ENCODE measurements at places on chromosomes 13 and 19.

- no peak for DNase-seq
These were observed 1246.5 kb downstream of the UQCRFS1 start for GRCh38 chr19:27966390-27966816.

- DNase-seq, result peak; percentile 69
These were observed 21.7 kb downstream of the MAU2 start for GRCh38 chr19:19342086-19343015.

- no peak for DNase-seq
These were observed 2.4 kb downstream of the LNX2 start for GRCh38 chr13:27617881-27618321.

- DNase-seq, result no peak
These were observed 1075.8 kb downstream of the PCDH9 start for GRCh38 chr13:66154354-66154753.

DNA sequence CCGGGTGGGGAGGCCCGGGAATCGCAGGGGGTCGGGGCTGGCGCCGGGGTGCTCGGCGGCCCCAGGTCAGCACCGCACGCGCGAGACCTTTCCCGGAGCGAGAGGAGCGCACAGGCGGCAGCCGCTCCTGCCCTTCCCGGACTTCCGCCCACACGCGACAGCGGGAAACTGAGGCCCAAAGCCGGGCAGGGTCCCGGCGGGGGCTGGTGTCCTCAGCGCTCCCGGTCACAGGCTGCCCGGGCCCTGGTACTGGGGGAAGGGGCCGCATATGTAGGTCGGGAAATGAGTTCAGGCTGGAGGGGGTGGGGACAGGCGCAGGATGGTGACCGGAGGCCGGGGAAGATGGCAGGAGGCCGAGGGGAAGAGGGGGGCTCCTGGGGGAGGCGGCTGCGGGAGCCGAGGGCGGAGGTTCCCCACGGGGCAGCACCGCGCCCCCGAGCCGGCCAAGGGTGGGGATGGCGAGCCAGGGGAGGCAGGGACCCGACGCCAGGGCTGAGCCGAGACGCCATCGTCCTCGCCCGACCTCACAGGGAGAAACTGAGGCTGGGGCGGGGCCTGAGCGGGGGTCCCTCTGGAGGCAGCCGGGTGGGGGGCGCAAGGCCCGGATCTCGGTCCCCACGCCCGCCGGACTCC is 662 bp downstream of the CBARP start:
- DNase-seq, result peak; percentile 76

DNA sequence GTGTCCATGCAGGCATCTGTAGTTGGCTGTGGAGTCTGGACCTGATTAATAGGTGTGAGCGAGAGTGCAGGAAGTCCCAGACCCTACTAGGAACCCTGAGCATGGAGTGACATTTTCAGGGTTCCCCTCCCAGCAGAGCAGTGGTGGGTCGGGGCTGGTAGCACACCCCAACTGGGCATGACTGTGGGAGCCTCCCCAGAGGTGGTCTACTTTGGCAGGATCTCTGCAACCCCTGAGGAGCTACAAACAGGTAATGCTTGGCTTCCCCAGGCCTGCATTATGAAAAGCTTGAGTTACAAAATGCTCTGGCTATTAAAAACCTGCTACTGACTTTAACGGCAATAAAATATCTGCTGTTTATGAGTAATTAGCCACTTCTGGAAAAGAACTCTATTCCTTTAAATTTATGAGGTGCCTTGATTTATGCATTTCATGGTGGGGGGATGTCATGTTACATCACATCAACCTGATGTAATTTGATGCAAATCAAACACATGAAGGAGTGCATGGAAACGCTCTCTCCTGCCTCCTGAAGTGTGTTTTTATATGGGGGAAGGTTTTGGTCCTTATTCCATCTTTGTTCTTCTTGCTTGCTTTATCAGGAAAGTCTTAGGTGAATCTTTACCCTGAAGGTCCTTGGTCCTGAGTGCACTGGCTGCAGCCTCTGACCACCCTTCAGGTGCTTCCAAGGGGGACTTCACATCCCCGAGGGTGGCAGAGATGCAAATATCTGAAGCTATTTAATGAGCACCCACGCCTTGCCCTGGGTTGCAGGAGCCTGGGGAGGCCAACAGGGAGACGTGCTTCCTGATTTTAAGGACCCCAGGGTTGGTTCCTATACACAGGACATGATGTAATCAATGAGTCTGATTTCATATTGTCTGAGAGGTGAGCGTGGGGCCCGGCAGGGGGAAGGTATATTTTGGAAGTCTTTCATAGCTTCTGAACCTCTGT is 54.0 kb downstream of the ZNF536 start:
- no peak for DNase-seq

GRCh38 chr19:12723381-12723640 is 421 bp downstream of the TNPO2 start:
- DNase-seq, result no peak

- DNase-seq, result no peak
These were observed 13.6 kb downstream of the TPT1 start for GRCh38 chr13:45327253-45327955.

- DNase-seq, result no peak
These were observed 10.6 kb upstream of the ZNF792 start for GRCh38 chr19:34974646-34975045.

DNA sequence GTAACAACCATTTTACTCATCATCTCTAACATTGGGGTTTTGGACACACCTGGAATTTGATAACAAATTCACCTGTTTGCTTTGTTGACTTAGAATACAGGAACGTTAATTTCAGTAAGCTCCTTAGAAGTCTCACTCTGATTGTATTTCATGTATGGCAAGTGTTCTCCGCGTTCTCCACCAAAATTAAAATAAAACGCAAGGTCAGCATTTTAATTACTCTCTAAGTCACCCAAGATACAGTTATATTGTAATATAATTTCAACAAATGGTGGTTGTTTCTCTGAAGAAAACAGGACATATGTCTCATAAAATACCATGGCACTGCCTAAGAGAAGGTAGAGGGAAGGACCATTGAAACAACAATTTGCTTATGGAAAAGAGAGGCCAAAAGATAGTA is 742.1 kb downstream of the LIG4 start:
- no peak for DNase-seq

- no peak for DNase-seq
These were observed 470.3 kb upstream of the SLITRK6 start for GRCh38 chr13:86269511-86269910.

DNA sequence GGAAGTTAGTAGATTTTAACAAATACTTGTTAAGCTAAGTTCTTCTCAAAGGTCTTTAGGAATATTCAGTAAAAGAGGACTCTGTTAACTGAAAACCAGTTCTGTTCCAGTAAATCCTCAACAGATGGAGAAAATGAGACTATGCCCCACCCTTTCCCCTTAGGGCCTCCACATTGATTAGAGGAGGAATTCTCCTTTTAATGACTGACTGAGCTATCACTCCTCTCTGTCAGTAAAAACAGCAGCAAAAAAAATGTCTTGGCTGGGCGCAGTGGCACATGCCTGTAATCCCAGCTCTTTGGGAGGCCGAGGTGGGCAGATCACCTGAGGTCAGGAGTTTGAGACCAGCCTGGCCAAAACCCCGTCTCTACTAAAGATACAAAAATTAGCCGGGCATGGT is 50.1 kb downstream of the NLRP12 start:
- DNase-seq, result no peak

- peak; percentile 100 for DNase-seq
These were observed 7.4 kb downstream of the FGF14 start for GRCh38 chr13:102394158-102395053.

DNA sequence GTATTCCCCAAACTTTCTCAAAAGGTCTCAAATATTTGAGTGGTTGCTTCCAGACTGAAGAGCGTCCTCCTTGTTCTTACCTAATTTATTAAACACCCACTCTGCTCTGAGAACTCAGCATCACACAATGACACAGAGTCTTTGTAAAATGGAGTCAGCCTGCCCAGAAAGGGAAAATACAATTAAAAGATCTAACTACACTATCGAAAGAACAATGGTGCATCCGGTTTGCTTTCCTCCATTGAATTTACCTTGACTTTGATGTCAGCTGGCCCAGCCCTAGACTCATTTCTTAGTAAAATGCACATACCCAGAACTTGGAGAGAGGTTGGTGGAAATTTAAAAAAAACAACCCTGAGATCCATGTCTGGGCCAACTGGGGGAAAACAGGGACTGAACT is 120.7 kb upstream of the SERP2 start:
- no peak for DNase-seq

GRCh38 chr19:18682807-18683108 is 722 bp upstream of the CRTC1 start:
- no peak for DNase-seq

GRCh38 chr13:39016787-39017186 is 21.1 kb downstream of the PROSER1 start:
- peak; percentile 51 for DNase-seq

DNA sequence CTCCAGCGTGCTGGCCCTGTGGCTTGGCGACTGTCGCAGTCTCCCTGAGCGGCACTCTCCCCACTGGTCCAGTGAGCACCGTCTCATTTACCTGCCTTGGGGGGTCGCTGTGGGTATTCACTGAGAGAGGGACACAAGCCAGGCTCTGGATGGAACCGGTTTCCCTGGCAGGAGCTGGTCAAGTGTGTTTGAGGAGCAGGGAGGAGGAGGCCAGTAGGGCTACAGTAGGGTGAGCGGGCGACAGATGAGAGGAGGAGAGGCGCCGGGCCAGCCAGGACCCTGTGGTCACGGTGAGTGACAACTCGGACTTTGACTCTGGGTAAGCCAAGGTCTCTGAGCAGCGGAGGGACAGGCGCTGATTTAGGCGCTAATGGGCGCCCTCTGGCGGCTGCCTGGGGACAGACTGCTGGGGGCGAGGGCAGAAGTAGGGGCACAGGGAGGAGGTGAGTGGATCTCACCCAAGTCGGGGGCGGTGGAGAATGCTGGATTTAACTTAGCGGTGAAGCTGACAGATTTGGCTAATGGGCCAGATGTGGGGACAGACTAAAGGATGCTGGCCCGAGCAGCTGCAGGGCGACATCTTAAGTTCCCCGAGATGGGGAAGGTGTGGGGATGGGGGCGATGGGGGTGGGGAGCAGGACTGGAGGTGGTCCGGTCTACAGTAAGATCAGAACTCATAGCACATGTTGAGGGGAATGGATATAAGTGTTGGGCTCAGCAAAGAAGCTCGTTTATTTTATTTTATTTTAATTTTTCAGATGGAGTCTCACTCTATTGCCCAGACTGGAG is 4.7 kb upstream of the PRMT1 start:
- peak; percentile 88 for DNase-seq

- DNase-seq, result no peak
These were observed 175.9 kb upstream of the TRPC4 start for GRCh38 chr13:38045278-38046048.

GRCh38 chr19:34794066-34794960 is 21.3 kb upstream of the ZNF599 start:
- DNase-seq, result no peak

DNA sequence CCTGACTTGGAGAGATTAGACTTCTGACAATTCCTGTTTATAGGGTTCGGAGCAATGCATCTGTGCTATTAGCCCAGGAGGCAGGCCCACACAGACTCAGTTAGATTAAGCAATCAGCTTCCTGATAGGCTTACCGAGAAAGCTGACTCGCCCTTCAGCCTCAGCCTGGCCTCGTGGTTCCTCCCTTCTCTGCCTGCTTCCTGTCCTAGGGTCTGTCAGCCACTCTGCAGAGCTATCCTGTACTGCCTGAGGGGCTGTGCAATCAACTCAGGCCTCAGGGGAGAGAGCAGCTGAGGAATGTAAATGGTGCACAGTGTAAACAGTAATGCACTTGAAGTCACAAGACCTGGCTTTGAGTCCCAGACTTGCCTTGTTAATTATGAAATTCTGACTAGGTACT is 30.7 kb downstream of the HTR2A start:
- no peak for DNase-seq

DNA sequence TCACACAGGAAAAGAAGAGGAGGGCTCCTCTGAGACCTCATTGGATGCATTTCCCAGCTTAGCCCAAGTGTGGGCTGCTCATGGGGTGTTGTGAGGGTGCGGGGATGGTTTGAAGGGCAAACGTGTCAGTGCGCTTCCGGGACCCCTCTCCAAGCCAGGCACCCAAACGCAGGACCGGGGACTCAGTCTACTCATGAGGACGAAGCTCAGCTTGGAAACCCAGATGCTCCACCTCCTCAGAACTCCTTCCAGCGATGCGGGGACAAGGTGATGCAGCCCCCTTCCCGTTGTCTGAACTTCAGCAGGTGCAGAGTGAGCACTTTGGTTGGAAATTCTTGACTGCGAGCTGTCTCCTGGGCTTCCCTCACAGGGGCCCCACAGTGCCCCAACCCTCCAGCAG is 33.1 kb upstream of the MTIF3 start:
- no peak for DNase-seq

- peak; percentile 86 for DNase-seq
These were observed 709 bp downstream of the ATP8A2 start for GRCh38 chr13:25372284-25373081.

GRCh38 chr19:38001158-38001781 is 94.3 kb downstream of the SIPA1L3 start:
- no peak for DNase-seq

DNA sequence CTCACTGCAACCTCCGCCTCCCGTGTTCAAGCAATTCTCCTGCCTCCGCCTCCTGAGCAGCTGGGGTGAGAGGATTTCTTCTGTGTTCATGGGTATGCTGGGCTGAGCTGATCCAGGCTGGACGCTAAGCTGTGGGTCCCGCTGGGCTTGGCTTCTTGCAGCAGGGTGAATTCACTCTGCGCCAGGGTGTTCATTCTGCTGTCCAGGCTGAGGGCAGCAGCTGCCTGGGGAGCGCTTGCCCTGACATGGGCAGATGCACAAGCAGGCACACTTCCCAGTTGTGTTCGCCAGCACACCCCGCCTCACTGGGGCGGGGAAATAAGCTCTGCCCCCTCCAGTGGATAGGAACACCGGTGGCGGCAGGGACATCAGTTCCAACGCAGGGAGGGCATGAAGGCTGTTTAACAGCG is 7.3 kb upstream of the INAFM1 start:
- no peak for DNase-seq

DNA sequence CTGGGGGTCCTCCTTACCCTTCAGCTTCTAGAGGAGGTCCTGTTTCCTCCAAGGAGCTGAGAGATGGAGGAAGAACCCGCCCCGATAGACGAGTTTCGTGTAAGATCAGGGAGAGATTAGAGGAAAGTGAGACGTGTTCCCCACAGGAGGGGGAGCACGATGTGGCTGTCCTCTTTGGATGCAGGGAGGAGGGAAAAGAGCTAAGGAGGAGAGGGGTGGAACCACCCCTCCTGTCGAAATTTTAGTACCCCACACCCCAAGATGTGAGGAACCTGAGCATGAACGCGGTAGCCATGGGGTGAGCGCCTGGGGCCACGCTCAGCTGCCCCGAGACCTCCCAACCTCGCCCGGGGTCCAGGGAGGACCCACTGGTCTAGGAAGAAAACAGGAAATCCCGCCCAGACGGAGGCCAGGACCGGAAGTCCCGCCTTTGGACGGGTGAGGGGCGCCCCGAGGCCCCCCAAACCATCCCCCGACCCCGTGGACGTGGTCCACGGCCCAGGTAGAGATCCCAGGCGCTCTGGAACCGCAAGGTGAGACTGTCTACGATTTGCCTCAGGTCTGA is 1.2 kb downstream of the AKT1S1 start:
- DNase-seq, result peak; percentile 92

All from retina (tissue), 1 donor.